SK-N-MC (cell line): ENCODE measurements at places on chromosomes 13 and 19.
A peak's percentile ranks its signal among the peaks of the same experiment; 100 is the strongest.

DNA sequence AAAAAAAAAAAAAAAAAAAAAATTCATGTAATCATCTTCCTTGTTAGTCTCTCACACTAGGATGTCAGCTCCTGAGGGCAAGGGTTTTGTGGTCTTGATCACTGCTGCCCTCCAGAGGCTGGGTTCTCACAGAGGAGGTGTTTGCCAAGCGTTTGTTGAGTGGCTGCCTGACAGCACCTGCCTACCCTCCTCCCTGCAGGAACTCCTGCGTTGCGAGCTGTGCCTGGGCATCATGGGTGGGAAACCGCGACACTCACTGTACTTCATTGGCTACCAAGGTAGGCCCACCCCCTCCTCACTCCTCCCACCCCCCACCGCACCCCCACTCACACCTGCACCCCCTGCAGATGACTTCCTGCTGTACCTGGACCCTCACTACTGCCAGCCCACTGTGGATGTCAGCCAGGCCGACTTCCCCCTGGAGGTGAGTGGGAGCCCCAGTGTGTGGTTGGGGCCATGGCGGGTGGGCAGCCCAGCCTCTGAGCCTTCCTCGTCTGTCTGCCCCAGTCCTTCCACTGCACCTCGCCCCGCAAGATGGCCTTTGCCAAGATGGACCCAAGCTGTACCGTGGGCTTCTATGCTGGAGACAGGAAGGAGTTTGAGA is 8.1 kb downstream of the ATG4D start:
- no peak for DNase-seq

DNA sequence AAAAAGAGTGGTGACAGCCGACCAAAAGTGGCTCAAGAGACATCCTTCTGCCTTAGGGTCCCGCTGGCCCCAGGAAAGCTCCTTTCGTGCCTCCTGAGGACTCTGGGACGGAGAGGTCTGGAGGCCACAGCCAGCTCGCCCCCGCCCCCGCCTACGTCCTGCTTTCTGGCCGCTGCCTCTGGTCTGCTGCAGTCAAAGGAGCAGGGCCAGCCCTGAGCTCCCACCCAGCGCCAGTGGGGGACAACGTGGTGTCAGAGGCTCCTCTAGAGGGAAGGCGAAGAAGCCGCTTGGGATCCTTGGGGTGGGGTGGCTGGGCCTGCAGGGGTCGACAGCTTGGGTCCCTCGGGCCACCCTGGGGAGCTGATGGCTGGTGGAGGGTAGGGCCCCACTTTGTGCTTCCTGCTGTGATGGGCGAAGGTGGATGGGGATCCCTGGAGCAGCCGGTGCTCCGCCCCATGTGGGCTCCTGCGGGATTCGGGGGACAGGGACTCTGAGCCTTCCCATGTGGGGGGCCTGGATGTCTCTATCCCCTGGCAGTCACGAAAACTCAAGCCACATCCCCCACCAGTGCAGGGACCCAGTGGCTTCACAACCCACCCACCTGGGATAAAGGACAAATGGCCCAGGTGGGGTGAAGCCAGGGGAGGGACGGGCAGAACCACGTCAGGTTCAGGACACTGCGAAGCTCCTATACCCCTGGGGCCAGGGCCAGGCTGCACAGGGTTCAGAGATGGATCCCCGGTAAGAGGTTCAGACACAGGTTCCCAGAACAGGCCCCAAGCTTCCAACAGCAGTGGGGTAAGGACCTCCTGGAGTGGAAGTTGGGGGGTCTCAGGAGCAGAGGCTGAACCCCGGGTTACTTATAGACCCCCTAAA is 9.0 kb upstream of the DIRAS1 start:
- no peak for DNase-seq

DNA sequence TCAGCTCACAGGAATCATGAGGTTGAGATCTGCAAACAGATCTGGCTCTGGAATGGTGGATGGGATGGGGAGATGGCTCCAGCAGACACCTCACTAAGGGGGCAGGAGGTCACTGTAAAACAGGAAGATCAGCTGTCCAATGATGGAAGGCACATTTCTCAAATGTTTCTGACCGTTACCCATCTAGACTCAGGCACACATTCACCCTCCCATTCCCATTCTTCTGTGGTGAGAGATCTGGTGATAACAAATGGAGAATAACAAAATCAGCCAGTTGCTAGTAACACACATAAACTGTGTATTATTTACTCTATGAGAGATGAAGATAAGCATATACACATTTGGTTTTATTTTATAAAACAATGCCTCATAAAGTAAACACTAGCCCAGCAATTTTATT is 235.9 kb downstream of the TSHZ3 start:
- DNase-seq, result no peak

- DNase-seq, result no peak
Observed at GRCh38 chr19:19033176-19033425, 216 bp downstream of the SUGP2 start.

GRCh38 chr13:98731925-98732324 is 20.5 kb downstream of the SLC15A1 start:
- DNase-seq, result no peak

GRCh38 chr13:43156916-43157315 is 133.5 kb downstream of the DNAJC15 start:
- DNase-seq, result no peak

- DNase-seq, result no peak
Observed at GRCh38 chr19:28987177-28987576, 225.8 kb downstream of the UQCRFS1 start.

DNA sequence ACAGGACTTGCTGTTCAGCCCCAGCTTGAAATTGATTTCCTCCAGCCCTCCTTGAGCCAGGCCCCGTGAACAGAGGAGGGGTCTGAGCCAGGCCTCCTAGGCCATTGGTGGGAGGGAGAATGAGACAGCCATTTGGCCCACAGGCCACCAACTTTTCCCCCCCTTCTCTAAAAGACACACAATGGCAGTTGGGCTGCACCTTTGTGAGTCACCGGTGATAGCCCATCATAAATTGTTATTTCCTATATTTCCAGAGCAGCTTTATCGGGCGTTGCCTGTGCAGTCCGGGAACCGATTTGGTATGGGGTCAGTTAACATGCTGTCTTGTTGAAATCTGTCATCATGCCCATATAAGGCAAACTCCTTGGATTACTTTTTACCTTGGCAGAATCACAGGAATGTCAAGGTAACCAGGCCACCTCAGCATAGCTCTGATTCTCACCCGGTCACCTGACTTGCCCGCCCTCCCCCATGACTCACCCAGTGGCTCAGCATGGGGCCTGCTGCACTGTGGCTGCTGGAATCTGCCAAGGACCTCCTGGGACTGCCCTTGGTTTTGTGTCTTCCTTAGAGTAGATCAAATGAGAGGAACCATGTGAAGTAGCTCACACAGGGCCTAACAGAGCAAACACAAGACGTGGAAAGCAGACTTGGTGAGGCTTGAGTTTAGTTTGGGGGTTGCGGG is 36.1 kb downstream of the ACTN4 start:
- no peak for DNase-seq

- DNase-seq, result no peak
Observed at GRCh38 chr13:111541752-111542529, 221.5 kb downstream of the TEX29 start.

GRCh38 chr13:50069261-50069660 is 54.0 kb downstream of the KCNRG start:
- DNase-seq, result no peak

GRCh38 chr19:23914402-23915286 is at the start of gene ZNF726:
TSS of gene ZNF726 (plus strand) at chr19:23914886. CDS start at chr19:23914995, 109 bp downstream.
- peak; percentile 10 for DNase-seq

GRCh38 chr19:48770266-48770665 is 14.9 kb downstream of the FGF21 start:
- DNase-seq, result no peak

DNA sequence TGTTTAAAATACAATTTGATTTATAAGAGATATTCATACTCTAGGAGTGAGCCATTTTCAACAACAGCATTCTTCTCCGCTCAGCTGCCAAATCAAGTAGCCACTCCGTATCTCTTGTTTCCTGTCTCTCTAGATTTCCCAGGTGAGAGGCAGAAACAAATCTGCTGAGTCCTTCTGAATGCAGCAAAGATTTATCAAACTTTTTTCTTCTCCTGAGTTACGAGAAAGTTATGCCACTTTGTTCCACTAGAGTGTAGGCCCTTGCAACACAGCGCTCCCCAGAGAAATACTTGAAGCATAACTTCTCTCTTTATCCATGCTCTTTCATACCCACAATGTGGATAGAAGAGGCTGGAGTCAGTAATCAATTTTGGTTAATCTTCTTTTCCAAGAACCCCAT is 1960.8 kb downstream of the OLFM4 start:
- DNase-seq, result no peak

- no peak for DNase-seq
Observed at GRCh38 chr19:340620-341385, 3.8 kb downstream of the MIER2 start.

DNA sequence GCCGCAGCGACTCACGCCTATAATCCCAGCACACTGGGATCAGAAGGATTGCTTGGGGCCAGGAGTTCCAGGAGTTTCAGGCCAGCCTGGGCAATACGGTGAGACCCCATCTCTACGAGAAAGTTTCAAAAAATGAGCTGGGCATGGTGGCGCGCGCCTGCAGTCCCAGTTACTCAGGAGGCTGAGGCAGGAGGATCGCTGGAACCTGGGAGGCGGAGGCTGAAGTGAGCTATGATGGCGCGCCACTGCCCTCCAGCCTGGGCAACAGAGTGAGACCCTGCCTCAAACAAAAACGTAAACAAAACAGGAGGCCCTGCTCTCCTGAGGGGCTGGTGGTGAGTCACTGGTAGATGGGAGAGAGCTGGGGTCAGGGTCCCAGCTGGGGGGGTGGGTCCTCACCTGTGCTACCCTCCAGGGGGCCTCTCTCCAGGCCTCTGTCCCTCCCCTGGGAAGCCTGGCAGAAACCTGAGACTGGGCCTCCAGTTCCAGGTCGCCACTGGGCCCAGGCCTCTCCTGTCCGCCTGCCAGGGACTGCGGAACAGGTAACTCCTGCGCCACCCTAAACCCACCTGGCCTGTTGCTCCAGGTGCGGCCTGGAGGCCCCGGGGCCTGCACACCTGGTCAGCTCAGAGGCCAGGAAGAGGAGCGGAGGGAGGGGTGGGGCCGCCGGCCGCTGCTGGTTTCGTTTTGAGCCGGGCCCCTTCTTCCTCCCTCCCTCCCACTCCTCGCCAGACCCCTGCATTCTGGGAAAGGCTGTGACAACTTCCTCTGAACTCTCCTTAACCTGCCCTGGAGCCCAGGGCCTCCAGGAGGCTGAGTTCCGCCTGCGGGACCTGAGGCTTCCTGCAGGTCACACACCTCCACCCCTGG is 17.2 kb upstream of the ZBTB7A start:
- no peak for DNase-seq

DNA sequence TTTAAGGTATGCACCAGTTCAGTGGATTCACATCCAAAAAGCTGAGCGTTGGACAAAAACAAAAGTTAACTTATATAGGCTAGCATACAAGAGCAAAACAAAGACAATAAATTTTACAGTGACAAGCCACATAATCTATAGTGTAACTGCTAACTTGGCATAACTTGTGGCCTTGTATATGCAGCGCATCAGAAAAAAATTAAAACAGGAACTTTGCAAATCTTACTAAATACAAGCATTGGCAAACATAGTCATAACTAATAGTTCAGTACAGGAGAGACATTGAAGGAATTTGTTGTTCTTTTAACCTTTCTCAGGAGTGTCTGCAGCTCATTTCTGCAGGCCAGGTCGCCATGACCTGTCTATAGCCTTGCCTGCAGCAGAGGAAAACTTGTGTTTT is 54.6 kb downstream of the OR10H4 start:
- no peak for DNase-seq

GRCh38 chr13:49410477-49410876 is 33.4 kb downstream of the CAB39L start:
- no peak for DNase-seq
